Right ventricle myocardium inferior (tissue), 1 donor: ENCODE measurements at places on chromosomes 2 and 18. TPM values are rescaled to one million over a fixed set of nuclear protein-coding genes. Genes with fewer than 3 reads are reported as not detected.

Gene ITPRIPL1
- 1.4 TPM for total RNA-seq

Gene GRB14
- 22.1 TPM for total RNA-seq

Gene IGFBP5
- total RNA-seq, result 156 TPM

Gene ANKRD39
- 17.4 TPM for total RNA-seq

DNA sequence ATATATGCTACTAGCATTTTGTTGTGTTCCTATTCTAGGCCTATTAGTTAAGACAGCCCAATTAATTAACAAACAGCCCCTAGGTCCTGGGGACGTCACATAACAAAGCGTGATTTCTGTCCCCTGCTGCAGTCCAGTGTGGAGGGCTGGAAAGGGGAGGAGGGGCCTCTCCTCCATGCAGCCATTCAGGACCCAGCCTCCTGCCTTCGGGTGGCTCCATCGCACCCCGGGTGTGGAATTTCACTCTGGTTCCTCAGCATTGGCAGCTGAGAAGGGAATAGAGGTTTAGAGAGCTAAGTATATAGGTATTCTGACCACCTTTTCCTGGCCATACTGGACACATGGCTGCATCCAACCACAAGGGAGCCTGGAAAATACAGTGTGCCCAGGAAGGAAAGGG lies 42.4 kb downstream of the MC2R start:
- no peak for DNase-seq

DNA sequence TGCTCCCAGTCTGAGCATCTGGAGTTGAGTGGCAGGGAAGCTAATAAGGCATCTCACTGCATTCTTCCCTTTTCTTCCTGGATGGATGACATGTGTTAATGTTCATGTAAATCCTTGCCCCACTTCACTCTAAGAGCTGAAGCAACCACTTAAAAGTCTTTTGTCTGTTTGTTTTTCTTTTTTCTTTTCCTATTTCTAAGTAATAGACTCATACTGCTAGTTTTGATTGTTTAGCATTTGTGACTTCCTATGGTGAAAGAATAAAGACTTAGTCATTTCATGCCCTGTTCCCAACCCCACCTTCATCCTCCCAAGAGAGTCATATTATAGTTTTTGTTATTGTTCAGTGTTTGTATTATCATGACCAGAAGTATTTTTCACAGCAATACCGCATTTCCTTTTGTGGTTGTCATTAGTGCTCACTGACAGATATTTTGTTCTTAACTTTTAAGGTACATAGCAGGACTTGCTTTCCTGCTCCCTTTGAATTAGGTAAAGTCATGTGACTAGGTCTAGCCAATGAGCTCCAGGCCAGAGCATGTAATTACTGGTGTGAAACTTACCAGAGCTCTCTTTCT lies 18.1 kb upstream of the SPP2 start:
- no peak for DNase-seq

- DNase-seq, result no peak
Measured at GRCh38 chr2:174659069-174659900, 61.7 kb upstream of the WIPF1 start.

DNA sequence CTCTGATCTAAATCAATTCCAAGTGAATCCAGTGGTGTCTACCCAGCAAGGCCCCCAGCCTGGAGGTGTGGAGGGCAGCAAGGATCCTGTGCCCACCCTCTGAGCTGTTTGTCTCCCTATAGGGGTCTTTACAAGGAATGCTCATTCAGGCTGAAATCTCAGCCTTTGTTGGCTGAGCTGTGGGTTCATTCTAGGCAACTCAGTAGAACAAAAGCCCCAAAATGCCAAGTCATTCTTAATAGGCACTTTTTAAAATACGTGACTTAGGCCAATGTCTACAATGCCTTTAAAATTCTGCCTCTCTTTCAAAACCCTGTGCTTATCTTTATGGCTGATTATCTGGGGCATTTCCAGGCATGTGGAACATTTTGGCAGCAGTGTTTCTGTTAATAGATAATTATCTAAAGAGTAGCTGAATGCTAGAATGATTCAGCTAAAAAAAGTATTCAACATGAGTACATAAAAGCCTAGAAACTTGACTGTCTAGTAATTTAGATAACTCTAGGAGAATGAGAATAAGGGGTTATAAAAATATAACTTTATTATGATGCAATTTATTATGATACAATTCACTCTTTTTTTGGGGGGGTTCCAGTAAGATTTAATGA lies 7.4 kb downstream of the UGT1A6 start:
- no peak for DNase-seq

DNA sequence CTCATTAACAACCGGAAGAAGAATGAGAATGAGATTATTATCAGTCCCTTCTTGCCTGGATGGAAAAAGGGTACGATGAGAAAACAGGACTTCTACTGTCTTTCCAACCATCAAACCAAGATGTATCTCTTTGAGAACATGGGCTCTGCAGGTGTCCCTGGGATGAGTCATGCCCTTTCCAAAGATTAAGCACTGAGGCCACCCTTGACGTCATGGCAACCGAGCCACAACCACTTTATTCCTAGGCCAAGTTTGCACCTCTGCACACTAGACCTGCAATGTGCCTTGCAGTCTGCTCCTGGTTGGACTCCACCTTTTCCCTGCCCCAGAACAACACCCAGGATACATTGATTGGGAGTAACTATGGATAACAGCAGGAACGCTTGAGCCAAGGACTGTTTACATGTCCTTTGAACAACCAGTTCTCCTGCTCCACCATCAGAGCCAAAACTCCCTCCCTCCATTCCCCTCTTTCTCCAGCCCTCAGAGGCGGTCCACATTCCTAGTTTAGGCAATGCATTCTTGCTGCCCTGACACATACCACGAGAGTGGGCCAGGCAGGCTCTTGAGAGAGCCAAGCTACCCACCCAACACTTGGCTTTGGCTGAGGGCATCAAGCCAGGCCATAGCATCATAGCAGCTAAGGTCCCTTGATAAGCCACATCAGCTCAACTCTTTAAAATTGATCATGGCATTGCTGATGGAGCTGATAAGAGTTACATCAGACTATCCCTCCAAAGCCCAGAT lies 310.7 kb downstream of the TNS1 start:
- no peak for DNase-seq

- DNase-seq, result no peak
Measured at GRCh38 chr18:5421981-5422380, 121.8 kb downstream of the EPB41L3 start.
